ENCODE measurements at places on chromosomes 12 and 14.

DNA sequence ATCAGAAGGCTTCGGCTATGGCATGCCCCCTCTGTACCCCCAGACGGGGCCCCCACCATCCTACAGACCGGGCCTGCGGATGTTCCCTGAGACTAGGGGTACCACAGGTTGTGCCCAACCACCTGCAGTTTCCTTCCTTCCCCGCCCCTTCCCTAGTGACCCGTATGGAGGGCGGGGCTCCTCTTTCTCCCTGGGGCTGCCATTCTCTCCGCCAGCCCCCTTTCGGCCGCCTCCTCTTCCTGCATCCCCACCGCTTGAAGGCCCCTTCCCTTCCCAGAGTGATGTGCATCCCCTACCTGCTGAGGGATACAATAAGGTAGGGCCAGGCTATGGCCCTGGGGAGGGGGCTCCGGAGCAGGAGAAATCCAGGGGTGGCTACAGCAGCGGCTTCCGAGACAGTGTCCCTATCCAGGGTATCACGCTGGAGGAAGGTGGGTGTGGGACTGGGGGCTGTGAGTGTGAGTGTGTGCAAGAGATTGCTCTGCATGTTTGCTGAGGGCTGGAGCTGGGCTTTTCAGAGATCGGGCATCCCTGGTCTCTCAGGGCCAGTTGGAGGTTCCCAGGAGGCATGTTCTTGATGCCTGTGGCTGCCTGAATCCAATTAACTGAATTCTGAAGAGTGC is 8.6 kb downstream of the NFATC4 start:
- peak; percentile 34 for DNase-seq

- no peak for DNase-seq
Measured at GRCh38 chr14:51978681-51979085, 10.7 kb upstream of the RTRAF start.

- no peak for DNase-seq
Measured at GRCh38 chr14:56964895-56965294, 154.6 kb upstream of the OTX2 start.

GRCh38 chr12:110794623-110795280 is 52.0 kb upstream of the CCDC63 start:
- no peak for DNase-seq

DNA sequence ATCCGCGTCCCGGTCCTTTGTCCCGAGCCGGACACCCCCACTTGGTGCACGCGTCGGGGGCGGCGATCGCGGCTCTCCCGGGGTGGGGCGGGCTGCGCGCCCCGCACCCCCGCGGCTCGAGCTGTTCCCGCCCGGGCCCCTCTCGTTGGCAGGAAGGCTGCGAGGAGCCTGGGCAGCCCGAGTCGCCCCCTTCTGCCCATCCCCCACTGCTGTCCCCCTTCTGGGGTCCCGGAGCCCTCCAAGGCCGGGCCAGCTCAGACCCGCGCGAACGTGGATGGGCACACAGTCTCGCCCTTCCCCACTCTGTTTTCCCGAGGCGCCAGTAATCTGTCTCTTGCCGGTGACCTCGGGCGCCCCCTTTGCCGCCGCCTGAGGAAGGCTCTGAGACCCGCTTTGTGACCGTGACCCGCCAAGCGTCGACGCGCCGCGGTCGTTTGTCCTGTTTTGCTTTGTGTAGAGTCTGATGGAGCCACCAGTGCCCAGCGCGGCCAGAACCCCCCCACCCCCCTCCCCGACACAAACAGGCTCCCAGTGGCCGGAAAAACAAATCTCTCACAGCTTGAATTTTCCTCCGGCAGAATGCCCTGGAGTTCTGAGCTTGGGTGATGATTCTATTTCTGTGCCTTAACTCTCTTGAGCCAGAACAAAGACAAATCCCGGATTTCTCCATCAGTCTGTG is 610 bp downstream of the C14orf132 start:
- no peak for DNase-seq

GRCh38 chr12:107238296-107238695 is 144.9 kb upstream of the CRY1 start:
- no peak for DNase-seq

DNA sequence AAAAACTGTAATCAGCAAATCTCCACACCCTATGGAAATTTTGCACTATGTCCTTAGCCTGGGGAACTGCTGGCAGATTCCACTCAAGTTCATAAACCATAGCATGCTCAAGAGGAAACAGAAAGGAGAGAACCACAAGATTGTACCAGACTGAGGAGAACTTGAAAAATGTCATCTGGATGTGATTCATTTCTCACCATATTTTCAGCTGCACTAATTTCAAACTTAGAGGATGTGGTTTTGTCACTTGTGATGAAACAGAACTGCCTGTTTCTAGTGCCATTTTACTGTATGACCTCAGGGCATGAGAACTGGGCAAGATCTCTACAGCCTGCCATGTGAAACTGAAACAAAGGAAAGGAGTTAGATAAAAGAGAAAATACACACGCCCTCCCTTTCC is 1493.1 kb upstream of the FLRT2 start:
- no peak for DNase-seq

DNA sequence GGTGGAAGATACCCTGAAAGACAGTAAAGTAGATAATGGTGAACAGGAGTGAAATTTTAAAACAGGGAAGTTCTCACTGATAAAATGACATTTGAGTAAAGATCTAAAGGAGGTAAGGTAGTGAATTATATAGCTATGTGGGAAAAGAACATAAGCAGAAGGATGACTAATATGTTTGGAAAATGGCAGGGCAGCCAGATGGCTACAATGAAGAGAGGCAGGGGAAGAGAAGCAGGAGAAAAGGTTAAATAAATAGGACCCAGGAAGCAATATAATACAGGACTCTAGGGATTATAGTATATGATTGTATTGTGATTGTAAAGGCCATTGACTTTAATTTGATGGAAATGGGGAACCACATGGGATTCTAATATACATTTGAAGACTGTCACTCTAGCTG is 33.0 kb downstream of the SCFD1 start:
- no peak for DNase-seq

All from NCI-H1436 treated with DMSO at 0.1 percent for 48 hours (cell line).